ENCODE measurements at places on chromosomes 3 and 15.

DNA sequence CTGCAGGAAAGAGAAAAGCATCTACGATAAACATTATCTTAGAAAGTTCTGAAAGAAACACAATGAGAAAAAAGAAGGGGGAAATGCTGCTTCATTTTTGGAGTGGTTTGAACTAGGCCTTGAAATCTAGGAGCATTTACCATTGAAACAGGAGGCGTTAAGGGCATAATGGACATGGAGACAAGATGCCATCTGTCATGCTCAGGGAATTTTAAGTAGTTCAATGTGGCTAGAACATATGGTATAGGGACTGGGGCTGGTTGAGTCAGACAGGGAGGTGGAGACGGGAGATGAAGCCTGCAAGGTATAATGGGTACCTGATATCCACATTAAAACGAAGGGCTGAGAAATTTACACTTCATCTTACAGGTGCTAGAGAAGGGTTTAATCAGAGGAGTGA is 10.4 kb upstream of the PLAAT1 start:
- no peak for DNase-seq

DNA sequence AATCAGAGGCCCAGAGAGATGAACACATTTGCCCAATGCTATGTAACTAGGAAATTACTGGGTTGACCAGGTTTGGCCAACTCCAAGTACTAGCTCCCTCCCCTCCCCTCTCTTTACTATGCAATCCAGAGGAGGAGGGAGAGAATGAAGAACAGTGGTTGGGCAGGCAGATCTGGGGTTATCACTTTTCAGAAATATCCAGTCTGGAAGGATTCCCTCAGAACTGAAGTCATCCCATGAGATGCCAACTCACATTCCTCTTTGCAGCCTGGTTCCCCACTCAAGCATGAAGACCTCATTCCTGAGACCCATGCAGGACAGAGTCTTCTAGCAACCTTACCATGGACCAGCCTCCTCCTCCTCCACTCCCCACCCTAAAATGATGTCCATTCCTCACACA is 201.1 kb downstream of the TLE3 start:
- DNase-seq = no peak

DNA sequence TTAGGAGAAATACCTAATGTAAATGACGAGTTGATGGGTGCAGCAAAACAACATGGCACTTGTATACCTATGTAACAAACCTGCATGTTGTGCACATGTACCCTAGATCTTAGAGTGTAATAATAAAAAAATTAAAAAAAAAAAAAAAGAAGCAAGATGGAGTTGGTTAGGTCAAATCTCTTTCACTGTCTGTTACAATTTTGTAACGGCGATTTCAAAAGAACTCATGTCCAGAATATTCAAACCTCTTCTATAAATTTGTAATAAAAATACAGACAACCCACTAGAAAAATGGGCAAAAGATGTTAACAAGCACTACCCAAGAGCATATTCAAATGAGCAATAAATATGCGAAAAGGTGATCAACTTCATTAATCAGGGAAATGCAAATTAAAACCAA is 5.1 kb upstream of the MTMR14 start:
- DNase-seq = no peak

GRCh38 chr3:126416943-126417342 is 22.2 kb downstream of the CFAP100 start:
- DNase-seq = no peak

- DNase-seq = no peak
These were observed 4.1 kb downstream of the ITGB5 start for GRCh38 chr3:124882816-124883747.

- no peak for DNase-seq
These were observed at the start of gene ITIH4 for GRCh38 chr3:52830535-52831258. TSS of gene ITIH4 (minus strand) at chr3:52830672. CDS start at chr3:52830642, 30 bp downstream.

DNA sequence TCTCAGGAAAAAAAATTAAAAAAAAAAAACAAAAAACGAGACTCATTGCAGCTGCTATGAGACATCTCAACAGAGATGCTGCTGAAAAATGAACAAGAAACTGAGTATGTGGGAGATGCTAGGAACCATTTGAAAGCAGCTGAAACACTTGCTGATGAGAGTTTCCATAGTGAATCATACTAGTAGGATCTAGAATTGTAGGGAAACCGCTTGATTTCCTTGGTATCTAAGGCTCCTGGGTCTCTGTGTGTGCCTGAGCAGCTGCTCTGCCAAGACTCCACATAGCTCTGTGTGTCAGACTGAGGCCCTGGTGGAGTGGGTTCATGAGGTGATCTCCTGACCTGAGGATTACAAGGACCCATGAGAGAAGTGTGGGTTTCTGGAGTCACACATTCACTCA is 313.4 kb upstream of the NECTIN3 start:
- DNase-seq = no peak

DNA sequence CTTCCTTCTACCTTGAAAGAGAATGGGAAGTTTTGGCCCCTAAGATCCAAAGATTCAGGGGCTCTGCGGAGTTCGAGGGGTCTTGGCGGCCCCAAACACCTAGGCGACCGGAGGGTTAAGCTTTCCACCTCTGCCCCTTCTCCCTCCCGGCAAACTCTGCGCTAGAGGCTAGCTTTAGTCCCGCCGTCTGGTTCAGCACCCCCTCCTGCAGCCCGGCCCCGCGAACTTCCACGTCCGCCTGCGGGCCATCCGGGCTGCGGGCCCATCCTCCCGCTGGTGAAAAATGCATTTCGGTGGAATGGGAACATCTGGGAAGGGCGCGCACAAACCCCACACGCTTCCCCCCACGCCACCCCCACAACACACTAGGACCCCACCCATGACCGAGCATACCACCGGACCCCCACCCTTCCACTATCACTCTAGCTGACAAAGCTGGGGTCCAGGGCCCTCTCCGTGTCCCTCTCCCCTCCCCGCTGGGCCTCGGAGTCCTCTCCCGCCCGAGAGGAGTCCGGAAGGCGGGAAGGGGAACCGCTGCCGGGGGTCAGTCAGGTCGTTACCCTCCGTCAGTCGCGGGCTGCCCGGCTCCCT is 1.0 kb downstream of the SHOX2 start:
- DNase-seq = peak; percentile 66

- no peak for DNase-seq
These were observed 34.0 kb downstream of the SPTSSB start for GRCh38 chr3:161337311-161337710.

- no peak for DNase-seq
These were observed 69.5 kb downstream of the ATP1B3 start for GRCh38 chr3:141945726-141946485.

DNA sequence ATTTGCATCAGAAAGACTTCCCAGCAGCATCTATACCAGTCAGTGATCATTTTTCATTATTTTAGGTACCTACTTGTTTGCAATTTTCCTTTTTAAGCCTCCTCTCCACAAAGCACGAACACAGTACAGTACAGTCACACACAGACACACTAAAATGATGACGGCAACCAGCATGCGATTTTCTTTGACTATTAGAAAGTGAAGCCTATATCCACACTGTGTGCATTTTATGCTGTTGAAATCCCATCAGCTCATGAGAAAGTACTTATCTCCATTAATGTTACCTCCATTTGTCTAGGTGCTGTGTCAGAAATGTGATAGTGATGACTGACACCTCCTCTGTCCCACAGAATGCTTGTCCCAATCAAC is 294.7 kb upstream of the MEIS2 start:
- no peak for DNase-seq

GRCh38 chr3:35562141-35562540 is 77.2 kb upstream of the ARPP21 start:
- DNase-seq = no peak

DNA sequence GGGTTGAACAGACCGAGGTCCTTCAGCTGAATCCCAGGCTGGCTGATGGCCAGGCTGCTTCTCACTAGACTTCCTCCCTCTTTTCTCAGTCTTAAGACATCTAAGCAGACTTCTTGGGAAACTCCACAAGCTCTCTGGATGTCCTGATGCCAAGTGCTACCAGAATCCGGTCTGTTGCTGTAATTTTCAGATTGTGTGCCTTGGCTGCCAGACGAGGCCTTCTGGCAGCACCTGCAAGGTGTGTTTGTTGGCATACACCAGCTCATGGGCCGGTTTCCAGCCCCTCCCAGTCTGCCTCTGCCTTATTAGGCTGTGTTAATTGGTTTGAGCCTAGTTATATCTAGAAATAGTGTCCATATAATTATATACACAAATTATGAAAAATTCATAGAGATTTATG is 120.6 kb downstream of the TNIK start:
- DNase-seq = no peak

- DNase-seq = no peak
These were observed 830 bp downstream of the MAP2K5 start for GRCh38 chr15:67543348-67543718.

DNA sequence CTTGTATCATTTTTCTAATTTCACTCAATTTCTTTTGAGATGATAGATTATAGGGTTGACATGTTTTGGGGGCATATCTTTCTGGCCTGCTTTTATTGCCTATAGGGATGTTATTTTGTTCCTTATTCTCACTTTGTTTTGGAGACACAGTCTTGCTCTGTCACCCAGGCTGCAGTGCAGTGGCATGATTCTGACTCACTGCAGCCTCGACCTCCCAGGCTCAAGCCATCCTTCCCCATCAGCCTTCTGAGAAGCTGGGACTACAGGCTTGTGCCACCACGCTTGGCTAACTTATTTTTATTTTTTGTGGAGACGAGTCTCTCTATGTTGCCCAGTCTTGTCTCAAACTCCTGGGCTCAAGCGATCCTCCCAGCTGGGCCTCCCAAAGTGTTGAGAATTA is 72.8 kb upstream of the FAN1 start:
- no peak for DNase-seq
